Ecto neural progenitor cell (in vitro differentiated cells): ENCODE measurements at places on chromosomes 3 and 15.

- DNase-seq = no peak
These were observed 15.1 kb downstream of the CXCR6 start for GRCh38 chr3:45958321-45958791.

GRCh38 chr3:42009456-42009855 lies 47.6 kb upstream of the ULK4 start:
- no peak for DNase-seq

GRCh38 chr3:15271785-15272381 lies 60.5 kb downstream of the SH3BP5 start:
- DNase-seq = no peak

GRCh38 chr3:149534671-149535332 lies 60.3 kb downstream of the TM4SF4 start:
- DNase-seq = no peak

DNA sequence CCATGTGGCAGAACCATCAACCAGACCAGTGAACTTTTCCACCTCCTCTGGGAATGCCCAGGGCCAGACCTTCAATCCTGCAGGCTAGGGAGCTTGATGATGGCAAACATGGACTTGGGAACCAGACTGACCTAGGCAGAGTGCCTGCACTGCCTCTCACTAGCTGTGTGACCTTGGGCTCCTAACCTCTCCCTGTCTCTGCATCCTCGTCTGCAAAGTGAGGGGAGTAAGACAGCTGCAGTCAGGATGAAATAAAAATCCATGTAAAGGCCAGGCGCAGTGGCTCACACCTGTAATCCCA lies 17.5 kb upstream of the LOXL1 start:
- DNase-seq = no peak

GRCh38 chr3:190279690-190280089 lies 42.6 kb downstream of the CLDN1 start:
- DNase-seq = no peak

- no peak for DNase-seq
These were observed 112.4 kb upstream of the DCBLD2 start for GRCh38 chr3:99013777-99014315.

DNA sequence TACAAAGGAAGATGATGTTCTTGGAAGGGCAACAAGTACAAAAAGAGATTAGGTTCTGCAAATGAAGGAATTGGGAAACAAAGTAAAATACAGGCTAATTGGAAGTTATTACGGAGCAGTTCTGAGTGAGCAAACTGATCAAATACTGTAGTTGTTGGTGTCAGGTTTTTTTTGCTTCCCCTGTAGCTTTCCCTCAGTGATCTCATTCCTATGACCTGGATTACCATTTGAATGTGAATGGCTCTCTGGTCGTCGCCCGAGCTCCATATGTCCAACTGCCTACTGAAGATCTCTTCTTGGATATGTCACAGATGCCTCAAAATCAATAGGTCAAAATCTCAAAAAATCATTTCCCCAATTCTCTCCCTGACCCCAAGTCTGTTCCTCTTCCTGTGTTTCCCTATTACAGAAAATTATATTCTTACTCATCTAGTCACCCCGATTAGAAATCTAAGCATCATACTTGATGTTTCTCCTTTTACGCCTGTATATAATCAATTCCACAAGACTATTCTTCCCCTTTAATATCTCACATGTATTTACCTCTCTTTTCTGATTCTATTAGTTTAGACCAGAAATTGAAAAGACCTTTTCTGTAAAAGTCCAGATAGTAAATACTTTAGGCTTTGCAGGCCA lies 29.0 kb downstream of the GOLM2 start:
- DNase-seq = no peak

DNA sequence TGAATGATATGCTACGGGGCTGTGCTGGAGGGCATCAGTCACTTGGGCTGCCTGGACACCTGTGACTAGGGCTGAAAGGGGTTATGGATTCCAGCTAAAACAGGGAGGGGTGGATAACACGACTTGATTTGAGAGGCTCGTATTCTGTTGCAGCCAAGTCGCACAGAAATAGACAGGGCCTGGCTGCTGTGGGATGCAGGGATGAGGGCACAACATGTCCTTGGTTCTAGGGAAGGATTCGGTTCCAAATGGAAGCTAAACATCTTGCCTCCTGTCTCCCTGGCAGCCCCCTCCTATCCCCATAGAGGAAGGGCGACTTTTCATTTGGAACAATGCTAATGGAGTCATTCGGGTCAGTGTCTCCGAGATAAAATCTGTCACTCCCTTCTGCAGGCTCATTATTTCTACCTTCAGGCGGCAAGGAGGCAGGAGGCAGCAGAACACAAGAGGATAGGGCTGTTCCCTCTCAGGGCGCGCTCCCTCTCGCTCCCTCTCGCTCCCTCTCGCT lies 433.8 kb upstream of the RBMS3 start:
- no peak for DNase-seq

DNA sequence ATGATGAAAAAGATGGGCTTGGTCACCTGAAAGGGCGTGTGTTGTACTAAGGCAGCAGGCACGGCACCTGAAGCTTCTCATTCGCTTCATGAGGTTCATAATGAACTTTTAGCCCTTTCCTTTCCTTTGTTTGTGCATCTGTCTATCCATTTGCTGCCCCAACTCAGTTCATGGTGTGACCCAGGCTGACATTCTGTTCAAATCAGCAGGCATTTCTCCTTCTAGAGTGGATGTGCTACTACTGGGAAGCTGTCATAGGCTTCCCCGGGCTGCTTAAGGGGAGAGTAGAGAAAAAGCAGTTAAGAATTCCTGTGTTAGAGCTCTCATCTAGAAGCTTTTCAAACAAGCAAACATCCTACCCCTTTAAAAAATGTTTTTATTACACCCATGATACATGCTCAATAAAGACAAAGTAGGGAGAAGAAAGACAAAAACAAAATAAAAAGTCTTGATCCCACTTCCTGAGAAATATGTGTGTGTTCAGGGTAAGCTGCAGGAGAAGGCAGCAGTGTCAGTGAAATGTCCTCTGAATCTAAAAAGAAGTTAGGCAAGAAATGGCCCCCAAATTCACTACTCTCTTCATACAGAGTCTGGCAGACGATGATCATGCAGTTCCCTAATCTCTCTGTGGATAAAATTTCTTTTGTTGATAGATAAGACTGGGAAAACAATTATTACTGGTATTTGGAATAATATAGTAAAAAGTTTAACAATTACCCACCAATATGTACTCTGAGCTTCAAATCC lies 136.9 kb upstream of the PFN2 start:
- no peak for DNase-seq
